ENCODE measurements at places on chromosomes 5 and 9.

DNA sequence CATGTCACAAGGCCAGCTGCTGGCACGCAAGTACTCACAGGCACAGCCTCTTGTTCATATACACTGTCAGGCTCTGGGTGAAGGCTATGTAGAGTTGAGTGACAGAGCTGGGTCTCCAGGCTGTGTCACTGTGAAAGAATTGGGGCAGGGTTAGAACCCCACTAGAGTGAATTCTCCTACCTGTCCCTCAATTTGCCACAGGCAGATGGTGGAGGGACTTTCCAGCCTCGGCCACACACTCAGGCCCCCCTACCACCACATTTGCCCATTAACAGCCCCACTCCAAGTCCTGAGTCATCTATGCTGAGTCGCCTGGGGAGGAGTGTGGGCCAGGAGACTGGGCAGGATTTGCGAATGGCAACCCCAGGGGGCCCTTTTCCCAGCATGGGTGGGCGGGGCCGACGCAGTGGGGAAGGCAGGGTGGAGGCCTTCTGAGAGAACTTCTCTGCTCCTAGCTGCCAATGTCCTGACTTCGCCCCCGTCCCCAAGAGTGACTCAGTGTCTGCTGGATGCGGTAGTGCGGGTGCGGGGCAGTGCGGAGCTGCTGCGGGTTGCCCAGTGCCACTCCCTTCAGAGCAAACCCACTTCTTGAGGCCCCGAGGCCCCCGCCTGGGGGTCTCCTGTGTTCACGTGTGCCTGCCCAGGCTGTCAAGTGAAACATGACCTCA lies 50.3 kb upstream of the PSD2 start:
- peak; percentile 75 for DNase-seq

GRCh38 chr5:98128846-98129245 lies 644.6 kb upstream of the RGMB start:
- DNase-seq: no peak

DNA sequence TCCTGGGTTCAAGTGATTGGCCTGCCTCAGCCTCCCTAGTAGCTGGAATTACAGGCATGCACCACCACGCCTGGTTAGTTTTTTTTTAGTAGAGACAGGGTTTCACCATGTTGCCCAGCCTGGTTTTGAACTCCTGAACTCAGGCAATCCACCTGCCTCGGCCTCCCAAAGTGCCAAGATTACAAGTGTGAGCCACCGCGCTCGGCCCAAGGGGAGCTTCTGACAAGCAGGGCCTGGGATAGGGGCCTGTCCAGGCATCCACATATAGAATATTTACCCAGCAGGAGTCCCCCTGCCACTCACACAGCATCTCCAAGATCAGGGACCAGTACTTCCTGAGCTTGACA lies 10.1 kb downstream of the IRF1 start:
- no peak for DNase-seq

- no peak for DNase-seq
Observed at GRCh38 chr9:68793605-68794343, 88.7 kb downstream of the PIP5K1B start.

DNA sequence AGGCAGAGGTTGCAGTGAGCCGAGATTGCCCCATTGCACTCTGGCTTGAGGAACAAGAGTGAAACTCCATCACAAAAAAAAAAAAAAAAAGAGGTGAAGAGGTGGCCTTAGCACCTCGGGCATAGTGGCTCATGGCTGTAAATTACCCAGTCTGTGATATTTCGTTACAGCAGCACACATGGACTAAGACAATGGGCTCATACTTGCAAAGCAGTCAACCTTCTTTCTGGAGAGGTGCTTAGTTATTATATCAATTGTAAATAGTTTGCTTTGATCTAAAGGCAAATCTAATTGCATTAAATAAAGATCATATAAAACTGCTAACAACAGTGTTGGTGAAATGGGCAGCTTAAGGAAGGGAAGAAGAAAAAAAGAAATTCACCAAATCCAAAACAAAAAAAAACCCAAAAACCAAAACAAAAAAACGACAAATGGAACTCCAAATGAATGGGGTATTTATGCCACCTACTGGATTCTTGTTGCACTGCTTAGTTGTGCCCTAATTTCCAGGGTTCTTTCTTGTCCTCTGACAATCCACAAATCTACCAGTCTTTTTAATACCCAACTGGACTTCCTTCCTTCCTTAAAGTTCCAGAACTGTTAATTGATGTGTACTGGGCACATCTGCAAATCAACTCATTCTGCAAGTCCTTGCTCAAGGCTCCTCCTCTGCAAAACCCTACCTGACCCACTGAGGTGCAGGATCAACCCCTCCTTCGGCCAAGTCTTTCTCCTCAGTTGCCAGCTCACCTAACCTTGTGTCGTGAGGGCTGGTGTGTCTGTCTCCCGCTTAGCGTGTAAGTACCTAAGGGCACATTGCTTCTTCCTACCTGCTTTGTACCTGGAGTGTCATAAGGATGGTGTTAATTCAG lies 35.0 kb upstream of the DMRT1 start:
- DNase-seq: no peak

- DNase-seq: no peak
Observed at GRCh38 chr9:36865731-36866635, 168.1 kb downstream of the PAX5 start.

DNA sequence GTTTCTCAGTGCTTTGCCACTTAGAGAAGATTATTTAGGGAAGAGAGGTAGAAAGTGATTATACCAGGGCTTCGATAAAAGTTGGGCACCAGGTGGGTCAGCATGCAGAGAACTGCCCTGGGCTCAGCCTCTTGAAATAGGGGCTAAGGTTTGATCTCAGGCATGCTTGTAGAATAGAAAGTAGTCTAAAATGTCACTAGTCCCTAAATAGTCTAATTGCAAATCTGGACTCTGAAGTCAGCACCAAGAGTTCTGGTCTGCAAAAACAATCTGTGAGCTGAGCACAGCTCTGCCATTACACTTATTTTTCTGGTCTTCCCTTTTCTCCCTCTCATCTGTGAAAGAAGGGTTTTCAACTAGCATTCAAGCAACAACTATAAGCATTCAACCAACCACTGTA lies 248.0 kb downstream of the SMARCA2 start:
- DNase-seq: no peak

- DNase-seq: no peak
Observed at GRCh38 chr5:136740228-136740627, 374.9 kb upstream of the TRPC7 start.

DNA sequence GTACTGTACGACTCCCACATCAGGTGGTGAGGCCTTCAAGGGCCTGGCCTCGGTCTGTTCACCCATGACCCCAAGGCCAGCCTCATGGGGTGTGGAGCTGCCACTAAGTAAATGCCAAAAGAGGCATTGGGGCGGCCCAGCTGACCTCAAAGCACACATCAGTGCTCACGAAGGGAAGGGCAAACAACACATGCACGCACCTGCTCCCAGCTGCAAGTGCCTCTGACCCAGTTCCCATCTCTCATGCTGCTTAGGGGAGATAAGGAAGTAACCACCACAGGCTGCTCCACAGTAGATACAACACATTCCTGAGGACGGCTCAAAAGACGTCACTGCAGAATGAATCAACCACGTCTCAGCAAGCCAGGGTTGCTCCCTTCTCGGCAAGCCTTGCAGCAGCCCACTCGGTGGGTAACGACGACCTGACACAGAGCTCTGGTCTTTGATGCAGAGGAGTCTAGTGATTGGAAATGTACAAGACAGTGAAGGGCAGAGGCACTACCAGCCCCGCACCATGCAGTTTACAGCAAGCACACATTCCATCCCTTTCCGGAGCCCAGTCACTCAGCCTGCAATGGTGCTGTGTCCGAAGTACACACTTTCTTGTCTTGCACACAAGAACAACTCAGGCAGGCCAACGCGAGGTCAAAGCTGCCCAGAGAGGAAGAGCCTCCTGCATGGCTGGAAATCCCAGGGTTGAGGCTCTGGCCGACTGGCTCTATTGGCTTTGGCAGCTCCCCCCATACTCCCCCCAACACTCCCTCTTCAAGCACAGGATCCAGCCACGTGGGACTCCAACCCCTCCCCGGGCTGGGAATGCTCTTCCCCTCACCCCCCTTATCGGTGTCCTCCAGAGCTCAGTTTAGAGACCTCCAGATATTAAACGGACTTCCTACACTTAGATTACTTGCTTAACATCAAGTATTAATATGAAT lies 31.8 kb downstream of the FABP6 start:
- DNase-seq: no peak

GRCh38 chr5:114319236-114319635 lies 42.6 kb upstream of the KCNN2 start:
- DNase-seq: no peak

DNA sequence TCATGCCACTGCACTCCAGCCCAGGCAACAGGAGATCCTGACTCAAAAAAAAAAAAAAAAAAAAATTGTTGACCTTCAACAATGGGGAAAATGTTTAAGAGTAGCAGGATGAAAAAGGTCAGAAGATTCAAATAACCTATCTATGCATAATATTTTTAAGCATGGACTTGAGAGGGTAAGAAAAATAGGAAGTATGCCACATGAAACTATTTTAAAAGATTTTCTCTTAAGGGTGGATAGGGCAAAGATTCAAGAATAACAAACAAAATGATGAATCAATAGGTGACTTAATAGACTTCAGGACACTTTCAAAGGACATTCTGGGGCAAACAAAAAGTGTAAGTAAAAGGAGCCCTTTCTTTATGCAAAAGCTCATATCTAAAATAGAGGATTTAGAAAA lies 3.2 kb downstream of the TEX48 start:
- no peak for DNase-seq

DNA sequence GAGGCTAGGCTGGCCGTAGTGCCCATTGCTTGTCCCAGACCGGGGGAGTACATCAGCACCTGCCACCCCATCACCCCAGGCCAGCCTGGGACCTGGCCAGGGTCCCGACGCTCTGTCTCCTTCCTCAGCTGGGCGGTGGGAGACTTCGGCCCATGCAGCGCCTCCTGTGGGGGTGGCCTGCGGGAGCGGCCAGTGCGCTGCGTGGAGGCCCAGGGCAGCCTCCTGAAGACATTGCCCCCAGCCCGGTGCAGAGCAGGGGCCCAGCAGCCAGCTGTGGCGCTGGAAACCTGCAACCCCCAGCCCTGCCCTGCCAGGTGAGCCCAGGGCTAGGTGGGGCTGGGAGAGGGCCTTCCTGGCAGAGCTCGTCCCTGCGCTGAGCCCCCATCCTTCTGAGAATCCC lies 16.5 kb upstream of the CACFD1 start:
- no peak for DNase-seq

GRCh38 chr5:95518417-95518816 lies 36.4 kb downstream of the SKIC3 start:
- no peak for DNase-seq

GRCh38 chr5:89279391-89280036 lies 396.5 kb upstream of the MEF2C start:
- DNase-seq: no peak

- DNase-seq: no peak
Observed at GRCh38 chr9:4762886-4763541, 22.0 kb upstream of the AK3 start.

- no peak for DNase-seq
Observed at GRCh38 chr9:92656537-92656925, 13.4 kb downstream of the IPPK start.

DNA sequence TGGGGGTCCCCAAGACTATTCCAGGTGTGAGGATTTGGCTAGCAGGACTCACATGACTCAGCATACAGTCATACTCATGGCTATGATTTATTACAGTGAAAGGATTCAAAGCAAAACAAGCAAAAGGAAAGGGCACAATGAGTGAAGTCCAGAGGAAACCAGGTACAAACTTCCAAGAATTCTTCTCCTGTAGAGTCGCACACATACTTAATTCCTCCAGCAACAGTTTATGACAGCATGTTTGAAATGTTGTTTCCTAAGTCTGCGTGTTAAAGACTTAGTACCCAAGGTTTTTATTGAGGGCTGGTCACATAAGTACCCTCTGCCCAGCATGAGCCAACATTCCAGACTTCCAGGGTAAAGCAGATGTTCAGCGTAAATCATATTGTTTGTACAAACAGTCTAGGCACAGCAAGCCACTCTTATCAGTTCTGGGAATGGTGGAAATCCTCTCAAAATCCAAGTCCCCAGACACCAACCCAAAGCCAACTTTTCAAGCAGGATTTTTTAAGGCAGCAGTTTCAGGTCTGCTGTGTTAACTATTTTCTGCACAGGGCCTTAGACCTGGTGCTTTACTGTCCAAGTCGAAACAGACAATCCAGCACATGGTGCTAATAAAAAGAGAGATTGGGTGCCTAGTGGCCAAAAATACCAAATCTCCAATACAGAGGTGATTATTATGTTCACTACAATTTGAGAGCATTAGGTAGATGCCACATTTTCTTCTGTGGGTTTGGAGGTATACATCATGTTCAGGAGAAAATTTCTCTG lies 18.6 kb upstream of the RICTOR start:
- no peak for DNase-seq

GRCh38 chr9:136042541-136042940 lies 52.5 kb downstream of the NACC2 start:
- DNase-seq: no peak

- DNase-seq: no peak
Observed at GRCh38 chr5:149445739-149446369, 66.8 kb upstream of the IL17B start.

DNA sequence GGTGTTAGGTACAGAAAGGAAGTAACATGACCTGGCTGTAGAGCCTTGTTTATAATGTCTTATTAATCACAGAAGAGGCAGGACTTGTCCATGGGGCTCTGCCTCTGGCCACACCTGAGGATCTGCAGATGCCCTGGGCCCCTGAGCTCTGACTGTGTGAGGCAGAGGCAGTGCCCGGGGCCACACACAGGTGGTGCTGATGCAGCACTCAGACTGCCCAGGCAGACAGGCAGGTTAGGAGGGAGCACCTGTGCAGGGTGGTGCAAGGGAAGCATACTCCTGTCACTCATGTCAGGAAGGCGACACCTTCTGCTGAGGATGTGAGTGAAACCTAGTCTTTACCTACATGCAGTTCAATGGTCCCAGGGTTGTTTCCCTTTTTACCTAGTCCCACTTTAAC lies 88.7 kb downstream of the CFAP90 start:
- DNase-seq: no peak

DNA sequence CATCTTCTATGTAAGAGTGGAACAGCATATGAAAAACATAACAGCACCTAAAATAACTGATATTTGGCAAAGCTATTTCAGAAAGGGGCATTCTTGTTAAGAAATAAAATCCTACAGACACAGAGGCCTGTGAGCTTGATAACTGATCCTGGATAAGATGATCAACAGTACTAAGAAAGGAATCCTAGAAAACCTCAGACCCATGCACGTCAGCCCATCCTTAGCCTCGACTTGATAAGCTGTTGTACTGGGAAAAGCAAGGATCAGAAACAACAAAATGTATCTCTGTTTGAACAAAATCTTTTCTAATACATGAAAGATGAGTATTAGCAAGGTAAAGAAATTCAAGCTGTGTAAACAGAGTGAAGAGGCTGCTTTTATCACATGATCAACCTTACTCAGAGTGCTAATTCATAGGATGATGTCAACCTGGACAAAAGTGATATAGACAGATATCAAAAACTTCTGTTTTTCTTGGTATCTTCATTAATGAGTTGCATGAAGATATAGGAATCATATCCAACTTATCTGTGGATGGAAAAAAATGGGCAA lies 15.2 kb downstream of the LIFR start:
- no peak for DNase-seq

DNA sequence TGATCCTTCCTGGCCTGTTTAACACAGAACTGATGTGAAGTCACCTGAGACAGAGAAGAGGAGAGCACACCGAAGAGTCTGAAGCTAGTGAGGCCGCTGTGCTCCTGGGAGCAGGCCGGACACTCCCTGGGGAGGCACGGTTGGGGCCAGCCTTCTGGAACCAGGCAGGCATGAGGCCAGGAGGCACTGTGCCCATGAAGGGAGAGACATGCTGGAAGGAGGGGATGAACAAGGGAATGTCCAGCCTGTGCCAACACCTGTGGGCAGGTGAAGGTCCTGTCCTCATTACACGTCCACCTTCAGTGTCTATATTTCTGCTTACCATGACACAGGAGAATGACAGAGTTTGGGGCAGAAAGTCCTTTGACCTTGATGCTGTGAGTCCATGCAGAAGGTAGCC lies 183.8 kb upstream of the S1PR3 start:
- DNase-seq: no peak

Measured in stimulated activated naive CD8-positive, alpha-beta T cell treated with anti-CD3 and anti-CD28 coated beads, Interleukin-15, Interleukin-2, amounts not matched to agents 100 U/mL and 50 U/mL, for 24 hours (primary cell).